Neuronal stem cell (in vitro differentiated cells): ENCODE measurements at places on chromosomes 3 and 15.

GRCh38 chr3:49165771-49166751 is at the start of gene CCDC71:
Gene CCDC71 (minus strand): TSS chr3:49166331. CDS start chr3:49164208, 2,123 bp downstream.
- no peak for DNase-seq

- no peak for DNase-seq
Measured at GRCh38 chr15:31300208-31300661, 26.4 kb upstream of the KLF13 start.

GRCh38 chr3:48832684-48833083 is 15.0 kb downstream of the PRKAR2A start:
- DNase-seq = no peak

DNA sequence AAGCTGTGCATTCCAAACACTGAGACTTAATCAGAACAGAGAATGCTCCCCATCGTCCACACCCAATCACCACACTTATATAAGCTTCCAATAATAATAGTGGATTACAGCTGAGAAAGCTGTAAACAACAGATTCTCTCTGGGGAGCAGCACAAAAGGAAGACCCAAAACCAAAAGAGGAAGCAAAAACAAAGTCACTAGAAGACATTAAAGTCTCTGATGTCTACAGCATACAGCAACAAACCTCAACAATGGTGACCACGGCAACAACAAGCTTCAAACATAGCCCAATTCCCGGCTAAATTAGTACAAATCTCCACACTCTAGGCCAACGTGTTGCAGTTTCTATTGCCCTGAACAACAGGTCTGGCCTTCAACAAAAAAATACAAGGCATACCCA is 37.7 kb downstream of the ZDHHC23 start:
- DNase-seq = no peak

DNA sequence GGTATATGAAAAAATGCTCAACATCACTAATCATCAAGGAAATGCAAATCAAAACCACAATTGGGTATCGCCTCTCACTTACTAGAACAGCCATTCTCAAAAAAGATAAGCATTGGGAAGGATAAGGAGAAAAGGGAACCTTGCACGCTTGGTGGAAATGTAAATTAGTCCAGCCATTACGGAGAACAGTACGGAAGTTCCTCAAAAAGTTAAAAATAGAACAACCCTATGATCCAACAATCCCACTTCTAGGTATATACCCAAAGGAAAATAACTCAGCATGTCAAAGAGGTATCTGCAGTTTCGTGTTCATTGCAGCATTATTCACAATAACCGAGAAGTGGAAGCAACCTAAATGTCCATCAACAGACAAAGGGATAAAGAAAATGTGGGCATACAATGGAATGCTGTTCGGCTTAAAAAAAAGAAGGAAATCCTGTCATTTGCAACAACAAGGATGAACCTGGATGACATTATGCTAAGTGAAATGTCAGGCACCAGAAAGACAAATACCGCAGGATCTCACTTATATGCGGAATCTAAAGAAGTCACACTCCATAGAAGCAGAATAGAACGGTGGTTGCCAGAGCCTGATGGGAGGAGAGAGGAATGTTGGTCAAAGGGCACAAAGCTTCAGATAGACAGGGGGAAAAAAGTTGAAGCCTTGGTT is 11.7 kb upstream of the CMTM7 start:
- no peak for DNase-seq

- DNase-seq = no peak
Measured at GRCh38 chr3:77179762-77180161, 139.9 kb downstream of the ROBO2 start.

DNA sequence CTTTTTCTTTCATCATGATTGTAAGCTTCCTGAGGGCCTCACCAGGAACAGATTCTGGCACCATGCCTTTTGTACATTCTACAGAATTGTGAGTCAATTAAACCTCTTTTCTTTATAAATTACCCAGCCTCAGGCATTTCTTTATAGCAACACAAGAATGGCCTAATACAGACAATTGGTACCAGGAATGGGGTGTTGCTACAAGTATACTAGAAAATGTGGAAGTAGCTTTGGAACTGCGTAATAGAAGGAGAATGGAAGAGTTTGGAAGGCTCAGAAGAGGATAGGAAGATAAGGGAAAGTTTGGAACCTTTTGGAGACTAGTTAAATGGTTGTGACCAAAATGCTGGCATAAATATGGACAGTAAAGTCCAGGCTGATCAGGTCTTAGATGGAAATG is 108.9 kb upstream of the PLSCR4 start:
- DNase-seq = no peak

GRCh38 chr3:125594581-125595011 is 701 bp downstream of the OSBPL11 start:
- no peak for DNase-seq

DNA sequence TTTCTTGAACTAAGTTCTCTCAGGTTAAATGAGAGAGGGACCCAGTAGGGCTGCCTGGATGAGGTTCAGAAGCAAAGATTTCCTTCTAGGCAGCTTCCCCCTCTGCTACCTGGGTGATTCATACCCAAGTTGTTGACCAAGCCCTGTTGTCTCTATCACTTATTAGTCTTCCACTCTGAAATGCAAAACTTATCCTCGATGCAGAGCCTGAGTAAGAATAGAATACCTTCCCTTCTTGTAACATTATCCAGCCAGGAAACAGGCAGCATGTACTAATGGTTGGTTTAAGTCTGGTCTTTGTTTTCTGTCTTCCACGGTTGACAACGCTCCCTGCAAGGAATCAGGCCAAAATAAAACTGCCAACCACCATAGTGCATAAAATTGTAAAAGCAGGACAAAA is 377.3 kb downstream of the MECOM start:
- no peak for DNase-seq

- DNase-seq = no peak
Measured at GRCh38 chr3:99714146-99714545, 75.8 kb downstream of the COL8A1 start.

DNA sequence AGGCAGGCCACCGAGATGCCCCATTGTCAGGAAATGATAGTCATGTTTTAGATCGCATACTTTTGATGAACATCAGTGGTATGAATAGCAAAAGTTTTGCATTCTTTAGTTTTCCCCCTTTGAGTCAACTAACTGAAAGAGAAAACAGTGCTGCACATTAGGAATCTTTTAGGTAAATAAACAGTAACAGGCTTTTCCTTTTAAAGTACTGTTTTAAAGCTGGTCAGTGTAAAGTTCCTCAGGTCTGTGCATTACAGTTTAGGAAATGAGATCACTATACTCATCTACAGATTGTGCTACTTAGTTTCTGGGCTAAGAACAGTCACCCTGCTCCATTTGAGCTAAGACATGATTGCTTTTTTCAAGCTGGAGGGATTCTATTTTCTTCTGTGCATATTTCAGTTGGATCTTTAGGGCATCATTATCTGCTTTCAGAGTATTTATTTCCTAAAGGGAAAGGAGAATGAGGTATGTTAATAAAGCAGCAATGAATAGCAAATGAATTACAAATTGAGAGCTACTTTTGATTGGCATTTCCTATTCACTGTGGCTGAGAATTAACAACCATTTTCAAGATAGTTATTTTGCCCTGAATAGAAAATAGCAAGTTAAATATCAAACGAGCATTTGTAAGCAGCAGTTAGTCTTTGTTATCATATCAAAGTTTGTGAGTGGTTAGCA is 36.5 kb downstream of the FAM98B start:
- DNase-seq = no peak

DNA sequence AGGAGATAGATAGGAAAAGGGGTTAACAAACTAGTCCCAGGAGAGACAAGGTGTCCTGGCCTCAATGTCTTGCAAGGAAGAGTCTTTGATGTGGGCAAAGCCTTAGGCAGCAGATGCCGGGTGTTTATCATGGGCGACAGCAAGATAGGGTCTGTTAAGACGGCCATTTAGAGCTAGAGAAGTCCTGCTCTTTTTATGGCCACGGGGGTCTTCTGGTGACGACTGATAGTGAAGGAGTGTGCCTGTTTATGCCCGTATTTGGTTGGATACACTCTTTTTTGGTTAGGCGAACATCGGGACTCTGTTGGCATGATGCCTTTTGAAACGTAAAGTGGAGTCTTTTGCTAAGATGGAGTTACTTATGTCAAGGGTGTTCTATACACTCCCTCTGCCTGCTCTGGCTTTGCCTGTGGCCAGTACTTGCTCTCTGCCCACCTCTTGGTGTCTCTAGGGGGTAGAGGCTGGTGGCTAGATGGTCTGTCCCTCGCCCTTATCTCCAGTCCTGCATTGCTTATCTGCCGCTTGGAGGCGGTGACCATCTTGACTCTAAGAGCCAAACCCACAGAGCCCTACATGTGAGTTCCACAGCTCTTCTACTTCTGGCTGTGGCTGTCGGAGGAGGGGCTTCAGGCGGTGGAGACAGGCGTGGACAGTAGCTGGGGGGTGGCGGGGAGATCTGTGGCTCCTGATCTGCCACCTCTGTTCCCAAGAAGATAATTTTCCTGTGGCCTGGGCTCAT is 55.8 kb upstream of the ZBTB38 start:
- DNase-seq = no peak

- DNase-seq = no peak
Measured at GRCh38 chr15:92840149-92840548, 60.0 kb upstream of the CHD2 start.

DNA sequence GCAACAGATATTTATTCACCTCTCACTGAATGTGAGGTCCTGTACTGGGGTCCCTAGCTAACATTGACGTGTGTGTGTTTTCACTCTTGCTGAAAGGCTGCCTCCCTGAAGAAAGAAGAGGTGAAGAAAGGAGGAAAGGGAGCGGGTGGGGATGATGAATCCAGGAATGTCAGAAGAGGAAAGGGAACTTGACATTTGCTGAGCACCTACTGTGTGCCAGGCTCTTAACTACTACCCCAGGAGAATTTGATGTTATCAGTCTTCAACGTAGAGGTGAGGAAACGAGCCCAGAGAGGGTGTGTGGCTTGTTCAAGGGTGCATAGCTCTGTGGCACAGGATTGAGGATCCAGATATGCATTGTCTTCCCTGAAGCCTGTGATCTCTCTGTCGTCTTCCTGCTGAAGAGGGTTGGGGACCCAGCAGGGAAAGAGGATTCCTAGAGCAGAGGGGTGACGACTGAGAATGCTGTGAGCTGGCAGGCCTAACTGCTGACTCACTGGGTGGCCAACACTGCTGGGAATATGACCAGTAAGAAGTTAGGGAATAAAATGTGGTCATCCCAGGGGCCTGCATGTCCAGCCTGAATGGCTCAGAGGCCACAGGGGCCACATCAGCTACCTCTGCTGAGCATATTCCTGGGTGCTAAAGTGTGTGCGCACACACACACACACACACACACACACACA is 6.6 kb upstream of the ATP2B2 start:
- no peak for DNase-seq

DNA sequence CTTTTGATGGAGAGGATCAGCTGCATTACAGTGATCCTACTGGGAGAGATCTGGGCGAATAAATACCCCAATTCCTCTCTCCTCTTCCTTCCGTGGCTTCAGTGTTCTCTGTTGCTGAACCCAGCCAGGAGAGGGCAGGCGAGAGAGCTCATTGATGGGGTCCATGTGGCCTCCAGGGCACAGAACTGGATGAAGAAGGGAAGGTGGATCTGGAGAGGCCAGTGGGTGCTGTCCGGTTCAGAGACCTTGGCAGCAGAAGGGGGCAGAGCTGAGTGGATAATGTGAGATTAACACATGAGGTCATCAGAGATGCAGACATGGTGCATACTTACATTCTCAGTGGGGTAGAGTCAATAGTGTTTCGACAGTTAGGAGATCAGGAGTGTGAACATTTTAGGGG is 193.6 kb downstream of the CLSTN2 start:
- peak; percentile 9 for DNase-seq

DNA sequence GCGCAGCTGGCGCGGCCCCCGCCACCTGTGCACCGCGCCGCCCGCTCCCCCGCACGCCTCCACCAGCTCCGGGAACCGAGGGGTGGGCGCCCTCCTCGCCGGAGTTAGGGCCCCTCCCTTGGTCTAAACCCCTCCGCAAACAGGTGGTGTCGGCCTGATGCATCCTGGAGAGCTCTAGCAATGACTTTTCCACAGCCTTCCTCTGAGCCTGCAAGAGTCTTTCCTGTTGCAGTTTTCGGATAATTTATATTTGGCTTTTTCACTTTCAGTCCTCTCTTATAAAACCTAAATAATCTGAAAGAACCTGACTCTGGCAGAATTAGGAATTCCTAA is 334 bp upstream of the IGSF11 start:
- DNase-seq = no peak

- DNase-seq = peak; percentile 59
Measured at GRCh38 chr3:184133840-184134745, 1.1 kb upstream of the EIF2B5 start.

DNA sequence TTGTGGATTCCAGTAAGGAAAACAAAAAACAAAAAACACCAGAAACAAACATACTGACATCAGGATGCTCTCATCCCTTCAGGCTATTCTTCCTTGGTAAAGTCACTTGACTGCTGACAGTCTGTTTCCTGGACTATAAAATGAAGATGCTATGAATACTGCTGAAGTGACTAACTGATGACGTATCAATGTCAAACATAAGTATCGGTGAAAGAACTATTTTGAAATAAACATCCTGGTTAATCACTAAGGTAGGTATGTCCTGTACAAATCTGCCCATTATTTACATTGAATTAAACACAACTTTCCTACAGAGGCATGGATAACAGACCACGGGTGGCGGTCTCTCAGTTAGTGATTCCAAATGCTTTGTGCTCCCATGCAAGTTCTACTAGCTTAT is 45.9 kb downstream of the CHAC1 start:
- no peak for DNase-seq

- no peak for DNase-seq
Measured at GRCh38 chr3:14235003-14235911, 56.6 kb downstream of the LSM3 start.

GRCh38 chr3:129697229-129697969 is 90.9 kb upstream of the PLXND1 start:
- no peak for DNase-seq

GRCh38 chr3:39196671-39197356 is 4.4 kb upstream of the XIRP1 start:
- DNase-seq = no peak

GRCh38 chr15:26551473-26551872 is 221.4 kb downstream of the GABRB3 start:
- no peak for DNase-seq

DNA sequence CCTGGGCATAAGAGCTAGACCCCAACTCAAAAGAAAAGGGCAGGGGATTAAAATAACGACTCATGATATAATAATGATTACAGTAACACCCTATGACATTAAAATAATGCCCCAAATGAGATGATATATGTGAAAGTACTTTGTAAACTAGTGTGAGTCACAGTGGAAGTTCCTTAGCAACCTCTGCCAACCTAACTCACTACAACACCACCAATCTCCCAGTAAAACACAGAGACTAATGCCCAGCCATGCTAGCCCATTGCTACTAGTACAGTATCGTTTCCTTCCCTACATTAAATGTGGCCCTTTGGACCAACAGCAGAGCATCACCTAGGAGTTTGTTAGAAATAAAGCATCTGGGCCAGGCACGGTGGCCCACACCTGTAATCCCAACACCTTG is 11.2 kb upstream of the ADAMTS7 start:
- DNase-seq = no peak

- no peak for DNase-seq
Measured at GRCh38 chr15:68368731-68369435, 63.1 kb downstream of the ITGA11 start.

DNA sequence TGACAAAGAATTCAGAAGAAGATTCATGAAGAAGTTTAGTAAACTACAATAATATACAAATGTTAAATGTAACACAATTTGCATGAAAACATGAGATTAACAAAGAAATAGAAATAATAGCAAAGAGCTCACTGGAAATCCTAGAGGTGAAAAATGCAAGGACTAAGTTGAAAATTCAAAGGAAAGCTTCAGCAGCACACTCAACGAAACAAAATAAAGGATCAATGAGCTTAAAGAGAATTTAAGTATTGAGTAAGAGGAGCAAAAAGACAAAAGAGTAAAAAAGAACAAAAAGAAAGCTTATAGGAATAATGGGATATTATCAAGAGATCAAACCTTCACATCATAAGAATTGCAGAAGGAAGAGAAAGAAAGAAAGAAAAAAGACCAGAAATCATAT is 583.8 kb upstream of the NECTIN3 start:
- DNase-seq = no peak
